ENCODE measurements at places on chromosomes 6 and 20. TPM values are rescaled to one million over a fixed set of nuclear protein-coding genes. Genes with fewer than 3 reads are reported as not detected.

Gene LINC00237
- not detected for total RNA-seq

Gene CLDN20
- total RNA-seq = not detected

Gene FOXS1
- 0.53 TPM for total RNA-seq

Gene MYLK4
- 0.10 TPM for total RNA-seq

Gene BNIP5
- total RNA-seq = 0.02 TPM

Gene MOG
- not detected for total RNA-seq

Gene TGM2
- 524 TPM for total RNA-seq

Gene IL17F
- not detected for total RNA-seq

All from A549 treated with AZD2906 at 1 μM for 4 hours (cell line).